Non-pigmented ciliary epithelial cell (primary cell): ENCODE measurements at places on chromosomes 12 and 14.

DNA sequence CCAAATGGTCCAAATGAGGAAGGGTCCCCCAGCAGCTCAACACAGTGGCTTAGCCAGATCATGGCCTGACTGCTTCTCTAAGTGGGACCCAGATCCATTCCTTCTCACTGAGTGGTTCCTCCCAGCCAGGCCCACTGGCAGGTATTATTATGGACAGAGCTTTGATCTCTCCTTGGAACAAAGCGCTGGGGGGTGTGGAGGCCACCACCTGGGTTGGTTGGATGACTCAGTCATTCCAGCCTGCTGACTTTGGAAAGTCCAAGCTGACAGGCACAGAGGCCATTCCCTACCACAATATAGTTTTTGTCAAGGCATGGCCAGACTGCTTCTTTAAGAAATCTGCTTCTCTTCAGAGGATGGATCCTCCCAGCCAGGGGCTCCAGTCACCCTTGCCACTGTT, 341.1 kb downstream of the BTG1 start:
- no peak for DNase-seq

DNA sequence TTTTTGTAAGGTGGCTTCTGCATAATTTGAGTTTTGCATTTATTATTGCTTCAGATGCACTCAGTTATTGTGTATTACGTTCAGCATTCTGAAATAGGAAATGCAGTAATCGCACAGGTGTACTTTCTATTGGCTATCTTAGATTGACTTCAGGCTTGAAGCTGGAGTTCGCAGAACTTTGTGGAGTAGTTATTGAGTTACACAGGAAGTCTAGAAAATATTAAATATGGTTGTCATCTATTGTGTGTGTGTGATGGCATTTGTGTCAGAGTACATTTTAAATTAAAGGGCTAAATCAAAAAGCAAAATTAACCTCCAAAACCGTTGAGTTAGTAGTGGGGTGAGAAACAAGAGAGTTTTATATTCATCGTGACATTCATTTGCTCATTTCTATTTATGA, 2.7 kb downstream of the ARID2 start:
- no peak for DNase-seq

DNA sequence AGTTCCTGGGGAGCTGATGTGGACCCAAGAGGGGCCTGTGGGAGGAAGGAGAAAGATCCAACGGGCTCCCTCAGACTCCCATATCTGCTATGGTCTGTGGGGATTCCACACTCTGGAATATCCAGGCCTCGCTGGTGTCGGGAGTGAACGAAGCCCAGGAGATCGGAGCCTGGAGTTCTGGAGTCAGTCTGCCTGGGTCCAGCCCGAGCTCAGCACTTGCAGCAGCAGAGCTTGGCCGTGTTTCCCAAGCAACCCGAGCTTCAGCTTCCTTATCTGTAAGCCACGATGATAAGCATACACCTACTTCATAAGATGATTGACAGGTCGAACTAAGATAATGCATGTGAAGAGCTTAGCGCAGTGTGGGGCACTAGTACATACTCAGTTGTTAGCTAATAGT, 10.1 kb downstream of the LTBP2 start:
- no peak for DNase-seq

DNA sequence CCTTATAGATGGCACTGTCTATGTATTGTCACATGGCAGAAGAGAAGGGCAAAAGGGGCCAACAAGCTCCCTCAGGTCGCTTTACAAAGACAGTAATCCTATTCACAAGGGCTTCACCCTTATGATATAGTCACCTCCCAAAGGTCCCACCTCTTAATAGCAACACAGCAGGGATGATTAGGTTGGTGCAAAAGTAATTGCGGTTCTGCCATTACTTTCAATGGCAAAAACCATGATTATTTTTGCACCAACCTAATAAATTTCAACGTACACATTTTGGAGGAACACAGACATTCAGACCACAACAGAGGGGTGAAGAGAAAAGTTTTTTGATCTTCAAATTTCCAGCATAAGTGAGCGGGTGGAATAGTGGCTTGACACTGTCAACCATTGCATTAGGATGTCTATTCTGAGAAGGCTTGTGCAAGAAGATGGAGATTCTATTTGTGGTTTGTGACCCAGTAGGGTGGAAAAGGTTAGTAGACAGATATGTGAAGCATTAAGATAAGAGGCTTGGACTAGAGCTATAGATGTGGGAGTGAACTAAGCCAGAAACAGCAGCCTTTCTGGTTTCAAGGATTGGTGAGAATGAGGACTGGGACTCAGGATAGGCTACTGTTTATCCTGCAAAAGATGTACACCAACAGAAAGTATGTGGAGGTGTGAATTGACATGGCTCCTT, 75.5 kb upstream of the CPSF6 start:
- no peak for DNase-seq

DNA sequence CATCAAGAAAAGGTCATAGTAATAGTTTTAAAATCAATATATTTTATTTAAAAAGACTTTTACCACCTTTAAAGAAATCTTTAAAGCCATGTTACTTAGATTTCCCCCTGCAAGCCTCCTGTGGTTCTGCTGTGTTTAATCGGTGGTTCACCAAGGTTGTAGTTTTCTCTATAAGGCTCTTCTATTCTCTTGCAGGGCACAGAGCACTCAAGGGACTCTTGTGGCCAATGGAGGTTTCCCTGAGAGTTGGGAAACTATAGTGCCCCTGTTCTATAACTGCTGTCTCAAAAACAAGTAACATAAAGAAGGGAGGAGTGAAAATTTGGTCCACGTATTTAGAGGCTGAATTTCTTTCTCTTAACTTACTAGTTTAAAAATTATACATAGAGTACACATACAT, 25.0 kb downstream of the DACT1 start:
- no peak for DNase-seq

GRCh38 chr12:13218641-13219040, 22.1 kb downstream of the EMP1 start:
- no peak for DNase-seq

DNA sequence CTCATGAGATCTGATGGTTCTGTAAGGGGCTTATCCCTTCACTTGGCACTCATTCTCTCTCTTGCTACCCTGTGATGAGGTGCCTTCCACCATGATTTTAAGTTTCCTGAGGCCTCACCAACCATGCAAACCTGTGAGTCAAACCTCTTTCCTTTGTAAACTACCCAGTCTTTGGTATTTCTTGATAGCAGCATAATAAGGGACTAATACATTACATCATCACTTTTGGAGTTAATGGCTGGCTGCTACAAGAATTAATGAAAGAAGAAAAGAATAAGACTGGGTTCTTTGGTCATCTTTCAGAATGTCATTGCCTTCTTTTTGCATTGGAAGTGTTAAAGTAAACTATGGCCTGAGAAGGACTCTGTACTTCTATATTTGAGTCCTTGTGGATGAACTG, 5.1 kb upstream of the KIF21A start:
- no peak for DNase-seq

- DNase-seq, result no peak
These were observed 23.6 kb upstream of the BLTP3B start for GRCh38 chr12:100166232-100166631.

DNA sequence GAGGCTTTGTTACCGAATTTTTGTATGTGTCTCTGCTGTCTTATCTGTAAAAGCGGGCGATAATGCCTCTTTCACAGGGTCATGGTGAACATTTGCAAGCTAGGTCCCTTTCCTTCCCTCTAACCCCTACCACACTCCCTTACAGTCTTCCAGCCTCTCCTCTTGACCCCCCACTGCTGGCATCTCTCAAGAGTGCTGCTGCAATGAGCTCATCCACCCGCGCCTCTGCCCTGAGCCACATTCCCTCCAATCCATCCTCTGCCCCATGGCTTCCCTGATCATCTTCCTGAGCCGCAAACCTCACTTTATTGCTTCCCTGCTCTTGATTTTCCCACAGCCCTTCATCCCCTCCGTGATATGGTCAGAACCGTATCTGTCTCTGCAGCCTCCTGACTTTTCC, 343.6 kb downstream of the BCL11B start:
- no peak for DNase-seq

DNA sequence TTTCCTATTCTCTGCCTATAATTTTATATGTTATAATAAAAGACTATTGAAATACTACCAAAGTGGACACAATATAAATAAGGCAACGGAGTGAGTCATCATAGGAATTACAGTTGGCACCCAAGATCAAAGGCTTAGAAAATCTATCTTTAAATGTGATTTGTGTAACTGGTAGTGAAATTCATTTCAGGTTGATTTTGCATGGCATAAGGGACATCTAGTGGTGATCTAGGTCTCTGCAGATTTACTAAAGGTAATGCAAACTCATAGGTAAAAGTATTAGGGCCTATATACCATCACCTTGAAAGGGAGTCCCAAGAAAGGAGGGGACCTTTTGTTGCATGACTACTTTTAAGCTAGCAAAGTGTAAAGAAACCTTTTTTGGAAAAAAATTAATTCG, 527.2 kb downstream of the NRXN3 start:
- DNase-seq, result peak; percentile 8

DNA sequence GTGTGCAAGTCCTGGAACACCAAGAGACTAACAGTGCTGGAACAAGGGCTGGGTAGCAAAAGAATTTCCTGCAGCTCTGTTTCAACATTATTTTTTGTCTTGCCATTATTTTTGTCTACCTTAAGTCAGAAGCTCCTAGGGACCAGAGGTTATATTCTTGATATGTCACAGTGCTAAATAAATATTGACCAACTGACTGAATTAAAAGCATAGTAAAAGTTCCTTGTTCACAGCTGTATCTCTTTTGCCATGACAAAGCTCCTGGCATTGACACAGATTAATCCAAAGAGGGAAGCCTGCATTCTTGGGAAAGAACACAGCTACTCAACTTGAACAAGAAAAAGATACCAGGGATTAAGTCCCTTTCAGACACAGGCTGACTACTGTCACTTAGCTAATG, 136.5 kb downstream of the SPTSSA start:
- DNase-seq, result no peak

- DNase-seq, result no peak
These were observed 154.4 kb downstream of the KCNK10 start for GRCh38 chr14:88168498-88169165.

- no peak for DNase-seq
These were observed 15.6 kb downstream of the HIP1R start for GRCh38 chr12:122850695-122851350.

DNA sequence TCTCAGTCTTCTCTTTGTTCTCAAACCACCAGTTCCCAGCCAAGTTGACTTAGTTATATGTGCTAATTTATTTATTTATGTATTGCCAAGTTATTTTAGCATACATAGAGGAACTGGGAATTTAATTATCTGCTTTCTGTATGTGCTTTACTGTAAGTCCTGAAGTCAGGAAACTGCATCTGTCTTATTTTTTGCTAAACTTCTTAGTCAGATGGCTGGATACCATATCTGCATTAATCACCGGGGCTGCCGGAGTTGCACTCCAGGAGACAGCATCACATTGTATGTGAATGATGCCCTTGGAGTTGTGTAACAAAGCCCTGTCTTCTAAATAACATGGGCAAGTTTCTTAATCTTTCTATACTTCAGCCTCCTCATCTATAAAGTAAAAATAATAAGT, 96.2 kb downstream of the MON2 start:
- DNase-seq, result peak; percentile 28

DNA sequence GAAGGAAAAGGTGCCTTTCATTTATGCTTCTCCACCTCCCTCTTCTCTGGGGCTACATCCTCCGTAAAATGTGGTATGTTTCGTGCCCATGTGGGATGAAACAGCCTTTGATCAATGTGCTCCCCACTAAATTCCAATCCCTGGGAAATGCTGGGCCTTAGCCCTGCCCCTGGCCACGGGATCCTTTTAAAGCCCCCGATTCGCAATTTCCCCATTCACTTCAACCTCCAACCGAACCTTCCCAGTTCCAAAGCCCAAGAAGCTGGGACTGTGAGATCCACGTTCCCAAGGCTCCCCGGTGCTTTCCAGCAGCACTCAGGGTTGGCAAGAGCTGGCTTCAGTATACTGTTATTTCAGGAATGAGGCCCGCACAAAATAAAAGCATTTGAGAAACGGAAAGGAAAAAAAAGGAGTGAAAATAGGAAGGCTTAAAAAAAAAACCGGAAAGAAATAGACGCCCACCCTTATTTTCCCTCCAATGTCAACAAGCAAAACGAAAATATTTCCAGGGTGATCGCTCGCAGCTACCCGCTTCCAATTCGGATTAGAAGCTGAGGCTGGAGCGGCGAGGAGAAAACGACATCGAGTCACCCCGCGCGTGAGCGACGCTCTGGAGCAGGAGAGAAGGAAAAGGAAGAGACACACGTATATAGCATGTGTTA, 1.3 kb upstream of the FOXG1 start:
- DNase-seq, result no peak

GRCh38 chr12:77999074-77999715, 168.5 kb downstream of the NAV3 start:
- DNase-seq, result no peak

GRCh38 chr14:78327426-78328221, 157.5 kb downstream of the NRXN3 start:
- DNase-seq, result no peak

- DNase-seq, result no peak
These were observed 859.2 kb downstream of the DIO2 start for GRCh38 chr14:79352076-79352630.

GRCh38 chr14:35944847-35945246, 118.7 kb downstream of the BRMS1L start:
- no peak for DNase-seq

DNA sequence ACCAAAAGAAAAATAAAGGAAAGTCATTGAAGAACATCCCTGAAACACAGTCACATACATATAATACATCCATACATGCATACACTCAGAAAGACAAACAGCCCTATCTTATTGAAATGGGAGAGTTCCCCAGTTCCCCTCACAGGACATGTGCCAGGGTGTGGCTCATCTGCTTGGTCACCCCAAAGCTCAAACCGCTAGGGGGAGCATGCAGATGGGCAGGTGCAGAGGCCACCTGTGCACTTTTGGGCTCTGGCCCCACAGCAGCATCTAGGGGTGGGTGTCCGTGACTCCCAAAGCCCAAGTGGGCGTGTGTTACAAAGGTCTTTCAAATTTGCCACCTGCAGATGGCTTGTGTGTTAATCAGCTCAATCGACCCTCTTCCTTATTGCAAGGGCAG, 75.2 kb downstream of the CMAS start:
- DNase-seq, result no peak

DNA sequence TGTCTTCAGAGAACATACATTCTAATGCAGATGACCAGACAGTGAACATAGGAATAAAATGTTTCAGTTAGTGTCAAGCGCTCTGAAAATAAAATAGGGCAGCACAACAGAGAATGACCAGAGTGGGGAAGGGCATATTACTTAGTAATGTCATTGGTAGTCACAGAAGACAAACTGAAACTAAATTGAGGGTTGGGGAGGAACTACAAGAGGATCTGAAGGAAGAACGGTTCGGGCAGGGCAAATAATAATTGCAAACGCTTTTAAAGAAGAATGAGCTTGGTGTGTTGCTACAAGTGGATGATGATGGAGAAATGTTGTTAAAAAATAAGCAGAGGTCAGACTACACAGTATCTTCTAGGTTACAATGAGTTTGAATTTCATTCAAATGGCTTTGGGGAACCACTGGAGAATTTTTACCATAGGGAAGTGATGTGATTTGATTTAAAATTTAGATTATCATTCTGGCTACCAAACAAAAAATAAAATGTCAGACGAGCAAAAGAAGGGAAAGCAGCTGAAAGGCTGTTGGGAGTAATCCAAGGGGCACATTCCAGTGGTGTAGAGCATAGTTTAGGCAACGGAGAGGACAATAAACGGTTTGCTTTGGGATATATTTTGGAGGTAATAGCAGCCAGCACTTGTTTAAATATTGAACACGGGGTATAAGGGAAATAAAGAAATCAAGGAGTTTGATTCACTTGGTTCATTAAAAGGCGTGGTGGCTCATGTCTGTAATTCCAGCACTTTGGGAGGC, 56.3 kb upstream of the SLC6A13 start:
- no peak for DNase-seq
